ENCODE measurements at places on chromosomes 1 and 21.

- no peak for DNase-seq
These were observed 146.8 kb upstream of the NRIP1 start for GRCh38 chr21:15211491-15212133.

GRCh38 chr1:247198781-247199180 lies 27.0 kb upstream of the ZNF124 start:
- no peak for DNase-seq

GRCh38 chr1:92466683-92467352 lies 19.9 kb downstream of the GFI1 start:
- no peak for DNase-seq

- no peak for DNase-seq
These were observed 58.3 kb upstream of the ARTN start for GRCh38 chr1:43875331-43875730.

- DNase-seq, result no peak
These were observed 10.2 kb upstream of the IFI16 start for GRCh38 chr1:158999316-159000069.

DNA sequence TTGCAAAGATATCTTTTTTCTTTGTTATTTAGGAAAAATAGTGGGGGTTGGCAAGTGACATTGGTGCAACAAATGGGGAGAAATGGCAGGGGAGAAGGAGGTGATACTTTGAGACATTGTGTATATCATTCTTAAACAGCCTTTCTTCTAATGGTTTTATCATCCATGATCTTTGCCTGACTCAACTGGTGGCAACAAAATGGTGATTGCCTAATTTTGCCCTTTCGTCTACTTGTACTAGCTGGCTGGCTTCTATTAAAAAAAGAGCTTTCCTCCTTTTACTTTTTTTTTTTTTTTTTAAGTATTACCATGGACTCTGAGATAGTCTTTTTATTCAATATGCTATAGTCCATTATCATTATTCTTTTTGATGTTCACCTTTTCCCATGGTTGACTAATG lies 27.7 kb downstream of the DESI2 start:
- no peak for DNase-seq

GRCh38 chr1:43438953-43439581 lies 14.7 kb downstream of the HYI start:
- no peak for DNase-seq

DNA sequence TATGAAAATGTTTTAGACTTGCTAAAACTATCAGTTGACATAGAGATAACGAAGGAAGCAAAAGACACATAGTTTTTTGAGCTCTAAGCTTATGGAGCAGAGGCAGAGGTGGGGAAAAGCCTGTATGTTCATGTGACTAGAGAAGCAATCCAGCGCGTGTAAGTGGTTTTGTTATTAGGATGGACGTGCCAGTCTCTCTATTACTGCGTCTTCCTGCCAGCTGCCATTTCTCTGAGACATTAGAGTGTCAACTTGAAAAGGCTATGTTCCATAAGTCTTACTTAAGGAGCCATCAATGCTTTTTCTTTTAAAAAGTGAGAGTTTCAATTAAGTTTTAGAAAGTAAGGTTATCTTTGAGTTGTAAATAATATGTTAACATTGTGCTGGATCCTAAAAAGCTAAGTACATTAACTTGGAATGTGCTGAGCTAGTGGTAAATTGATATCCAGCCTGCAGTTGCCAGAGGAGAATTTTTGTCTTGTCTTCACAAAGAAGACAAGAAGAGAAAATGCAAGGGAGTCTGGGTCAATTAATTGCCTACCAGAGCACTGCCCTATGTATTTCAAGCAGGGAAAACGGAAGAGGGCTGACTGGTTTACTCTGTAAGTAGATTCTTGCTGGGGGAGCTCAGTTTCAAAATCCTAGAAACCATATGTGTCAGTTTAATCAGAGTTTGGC lies 161.8 kb upstream of the B3GALT2 start:
- DNase-seq, result no peak

GRCh38 chr1:52552236-52552504 lies 722 bp downstream of the TUT4 start:
- peak; percentile 44 for DNase-seq

- DNase-seq, result no peak
These were observed 5.5 kb downstream of the SEC16B start for GRCh38 chr1:177964336-177964735.

DNA sequence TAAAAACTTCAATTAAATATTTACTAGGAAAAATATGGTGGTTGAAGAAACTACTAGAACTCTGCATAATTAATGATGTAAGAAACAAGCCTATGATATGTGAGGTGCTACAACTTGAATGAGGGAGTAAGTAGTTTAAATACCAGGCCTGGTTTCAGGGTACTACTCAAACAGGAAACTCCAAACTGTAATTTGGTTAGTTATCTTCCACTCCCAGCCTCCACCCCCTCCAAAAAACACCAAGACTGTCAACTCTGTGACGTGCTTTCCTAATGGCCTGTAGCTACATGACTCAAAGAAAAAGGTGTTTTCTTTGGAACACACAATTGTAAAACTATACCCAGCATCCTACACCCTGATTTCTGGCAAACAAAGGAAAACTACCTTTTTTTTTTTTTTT lies 55.9 kb upstream of the RCC1 start:
- DNase-seq, result no peak

DNA sequence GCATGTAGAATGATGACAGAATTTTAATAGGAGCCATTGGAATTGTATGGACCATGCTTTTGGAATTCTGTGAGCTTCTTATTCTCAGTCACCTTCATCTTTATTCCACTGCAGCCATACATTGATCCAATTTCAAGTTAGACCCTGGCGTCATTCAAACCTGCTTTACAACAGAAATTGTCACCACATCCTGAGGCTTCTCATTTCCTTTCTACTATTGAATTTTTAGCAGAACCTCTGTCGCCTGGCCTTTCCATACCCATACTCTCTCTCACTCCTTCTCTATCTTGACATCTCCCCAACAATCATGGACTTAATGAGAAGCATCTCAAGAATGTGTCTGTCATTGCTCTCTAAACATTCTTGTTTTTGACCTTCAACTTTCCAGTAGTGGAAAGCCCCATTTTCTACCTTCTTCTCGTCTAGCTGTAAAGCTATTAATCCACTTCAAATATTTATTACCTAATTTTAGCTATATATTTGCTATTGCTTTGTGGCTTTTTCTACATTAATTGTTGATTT lies 74.1 kb downstream of the CRB1 start:
- DNase-seq, result no peak

DNA sequence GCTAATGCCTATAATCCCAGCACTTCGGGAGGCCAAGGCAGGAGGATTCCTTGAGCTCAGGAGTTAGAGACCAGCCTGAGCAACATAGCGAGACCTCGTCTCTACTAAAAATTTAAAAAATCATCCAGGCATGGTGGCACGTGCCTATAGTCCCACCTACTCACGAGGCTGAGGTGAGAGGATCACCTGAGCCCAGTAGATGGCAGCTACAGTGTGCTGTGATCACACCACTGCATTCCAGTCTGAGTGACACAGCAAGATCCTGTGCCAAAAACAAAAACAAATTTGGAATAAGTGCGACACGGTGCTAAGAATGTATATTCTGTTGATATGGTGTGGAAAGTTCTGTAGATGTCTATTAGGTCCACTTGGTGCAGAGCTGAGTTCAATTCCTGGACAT lies 15.1 kb downstream of the USP33 start:
- DNase-seq, result no peak

GRCh38 chr1:207181847-207182246 lies 77.8 kb downstream of the C4BPA start:
- DNase-seq, result no peak

- no peak for DNase-seq
These were observed 47.5 kb upstream of the ITPKB start for GRCh38 chr1:226786550-226786949.

- no peak for DNase-seq
These were observed 103.3 kb downstream of the C1orf94 start for GRCh38 chr1:34279971-34280370.

DNA sequence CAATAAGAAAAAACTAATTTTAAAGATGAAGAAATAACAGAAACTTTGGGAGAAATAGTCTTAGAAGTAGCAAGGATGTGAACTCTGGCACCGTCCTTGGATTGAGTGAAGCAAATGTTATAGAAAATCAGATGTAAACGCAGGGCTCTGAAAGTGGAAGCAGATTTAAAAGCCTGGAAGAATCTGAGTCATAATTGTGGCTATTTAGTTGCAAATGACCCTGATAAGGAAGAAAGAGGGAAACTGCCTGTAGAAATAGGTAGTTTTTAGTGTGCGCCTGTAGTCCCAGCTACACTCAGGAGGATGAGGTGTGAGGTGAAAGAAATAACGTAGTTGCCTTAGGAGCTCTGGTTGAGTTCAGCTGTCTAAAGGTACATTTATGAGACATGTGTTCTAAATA lies 101.0 kb downstream of the NGF start:
- DNase-seq, result no peak

DNA sequence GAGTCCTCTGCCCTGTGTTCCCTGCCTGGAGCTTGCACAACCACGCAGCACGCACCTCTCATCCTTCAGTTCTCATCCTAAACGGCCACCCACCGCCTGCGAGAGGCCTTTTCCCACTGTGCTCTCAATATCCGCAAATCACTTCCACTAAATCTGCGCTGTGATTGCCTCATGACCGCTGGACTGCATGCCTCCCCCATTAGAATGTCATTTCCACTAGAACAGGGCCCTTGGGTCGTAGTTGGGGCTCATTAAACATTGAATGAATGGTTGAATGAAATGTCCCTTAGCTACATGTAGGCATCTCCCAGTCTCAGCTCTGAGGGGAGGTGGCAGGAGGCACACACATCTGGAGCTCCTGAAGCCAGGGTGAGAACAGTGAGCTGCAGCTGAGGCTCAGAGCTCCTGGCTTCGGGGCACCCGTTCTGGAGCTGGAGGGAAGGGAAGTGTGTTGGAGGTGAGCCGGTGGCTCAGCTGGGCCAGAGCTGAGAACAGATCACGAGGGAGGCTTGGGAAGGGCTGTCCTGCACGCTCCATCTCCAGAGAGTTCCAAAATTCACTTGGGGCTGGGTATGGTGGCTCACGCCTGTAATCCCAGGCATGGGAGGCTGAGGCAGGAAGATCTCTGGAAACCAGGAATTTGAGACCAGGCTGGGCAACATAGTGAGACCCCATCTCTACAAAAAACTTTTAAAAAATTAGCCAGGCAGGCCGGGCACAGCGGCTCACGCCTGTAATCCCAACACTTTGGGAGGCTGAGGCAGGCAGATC lies 30.4 kb downstream of the TMEM201 start:
- DNase-seq, result no peak

- no peak for DNase-seq
These were observed 5.9 kb downstream of the CLCA2 start for GRCh38 chr1:86429835-86430234.

DNA sequence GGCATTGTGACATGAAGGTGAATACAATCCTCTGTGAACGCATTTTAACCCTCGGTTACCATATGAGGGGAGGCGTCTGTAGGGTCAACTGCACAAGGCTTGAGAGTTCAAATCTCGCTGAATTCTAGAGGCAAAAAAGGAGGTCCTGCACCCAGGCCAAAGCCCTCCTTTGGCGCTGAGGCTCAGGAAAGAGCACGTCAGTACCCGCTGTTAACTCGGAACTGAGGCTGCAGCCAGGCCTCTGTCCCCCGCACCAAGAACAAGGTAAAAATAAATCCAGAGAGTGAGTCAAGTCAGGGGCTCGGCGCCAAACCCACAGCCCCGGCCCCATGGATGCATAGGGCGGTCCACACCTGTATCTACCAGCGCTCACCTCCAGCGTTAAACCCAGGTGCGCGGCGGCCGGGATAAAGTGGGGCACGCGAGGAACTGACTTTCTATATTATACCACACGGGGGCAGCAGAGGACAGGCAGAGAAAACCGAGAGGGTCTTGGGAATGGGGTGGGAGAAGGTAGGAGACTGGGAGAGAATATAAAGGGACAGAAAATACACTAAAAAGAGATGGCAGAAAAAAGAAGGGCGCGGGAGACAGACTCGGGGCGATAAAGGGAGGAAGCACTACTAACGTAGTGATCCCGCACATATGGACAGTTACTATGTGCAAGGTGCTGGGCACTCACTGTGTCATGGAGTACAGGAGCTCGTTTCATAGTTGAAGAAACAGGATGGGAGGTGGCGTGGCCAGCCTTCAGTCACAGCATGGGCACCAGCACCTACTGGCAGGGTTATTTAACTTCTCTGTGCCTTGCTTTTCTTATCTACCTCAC lies 54.9 kb downstream of the DMRTA2 start:
- peak; percentile 16 for DNase-seq

DNA sequence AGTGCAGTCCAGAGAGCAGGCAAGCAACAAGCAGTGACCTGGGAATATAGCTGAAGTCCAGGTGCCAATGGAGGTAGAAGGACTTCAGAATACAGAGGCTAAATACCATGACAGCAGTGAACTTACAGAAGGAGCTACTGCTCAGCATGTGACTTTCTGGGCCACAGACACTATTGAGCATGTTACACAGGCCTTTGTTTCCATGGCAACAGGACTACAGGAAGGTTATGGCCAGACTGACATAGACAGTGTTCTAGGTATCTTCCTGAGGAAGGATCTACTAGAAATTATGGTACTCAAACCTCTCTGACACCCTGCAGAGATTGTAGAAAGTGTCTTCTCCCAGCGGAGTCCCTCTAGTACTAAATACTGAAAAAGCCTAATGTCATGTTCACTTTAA lies 11.0 kb downstream of the OR2M5 start:
- DNase-seq, result no peak

- no peak for DNase-seq
These were observed 34.6 kb upstream of the FHAD1 start for GRCh38 chr1:15212216-15212953.

GRCh38 chr1:219177363-219177762 lies 3.7 kb downstream of the LYPLAL1 start:
- DNase-seq, result no peak

GRCh38 chr1:231421546-231421970 lies 529 bp downstream of the EGLN1 start:
- peak; percentile 32 for DNase-seq

DNA sequence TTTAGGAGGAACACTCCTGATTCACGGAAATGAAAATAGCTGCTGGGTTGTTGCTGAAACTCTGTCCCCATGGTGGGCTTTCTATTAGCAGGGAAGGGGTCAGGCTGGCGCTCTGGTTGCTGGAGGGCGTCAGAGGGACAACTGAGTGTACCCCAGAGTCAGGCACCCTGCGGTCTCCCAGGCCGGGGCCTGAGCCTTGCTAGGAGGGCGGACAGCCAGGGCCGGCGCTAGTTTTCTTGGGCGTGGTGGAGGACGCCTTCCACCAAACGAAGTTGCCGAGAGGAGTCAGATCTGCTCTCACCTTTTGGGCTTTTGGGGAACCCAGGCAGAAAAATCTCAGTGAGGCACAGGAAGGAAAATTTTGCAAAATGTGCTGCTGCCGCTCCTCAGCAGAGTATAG lies 54.8 kb downstream of the NGF start:
- DNase-seq, result no peak

DNA sequence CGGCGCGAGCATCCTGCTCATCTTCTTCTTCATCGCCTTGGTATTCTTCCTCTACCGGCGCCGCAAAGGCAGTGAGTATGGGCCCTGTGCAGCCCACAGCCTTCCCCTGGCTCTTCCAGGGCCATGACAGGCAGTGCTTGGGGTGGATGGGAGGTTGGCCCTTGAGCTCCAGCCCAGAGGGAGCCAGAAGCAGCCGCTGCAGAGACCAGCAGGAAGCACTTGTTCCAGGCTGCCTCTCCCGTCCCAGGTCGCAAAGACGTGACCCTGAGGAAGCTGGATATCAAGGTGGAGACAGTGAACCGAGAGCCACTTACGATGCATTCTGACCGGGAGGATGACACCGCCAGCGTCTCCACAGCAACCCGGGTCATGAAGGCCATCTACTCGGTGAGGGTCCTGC lies 87.3 kb upstream of the CD1D start:
- no peak for DNase-seq

All from LoVo (cell line).